Cerebellum (tissue), 4 donors: ENCODE measurements at places on chromosomes 12 and 14.
A peak's percentile ranks its signal among the peaks of the same experiment; 100 is the strongest.

DNA sequence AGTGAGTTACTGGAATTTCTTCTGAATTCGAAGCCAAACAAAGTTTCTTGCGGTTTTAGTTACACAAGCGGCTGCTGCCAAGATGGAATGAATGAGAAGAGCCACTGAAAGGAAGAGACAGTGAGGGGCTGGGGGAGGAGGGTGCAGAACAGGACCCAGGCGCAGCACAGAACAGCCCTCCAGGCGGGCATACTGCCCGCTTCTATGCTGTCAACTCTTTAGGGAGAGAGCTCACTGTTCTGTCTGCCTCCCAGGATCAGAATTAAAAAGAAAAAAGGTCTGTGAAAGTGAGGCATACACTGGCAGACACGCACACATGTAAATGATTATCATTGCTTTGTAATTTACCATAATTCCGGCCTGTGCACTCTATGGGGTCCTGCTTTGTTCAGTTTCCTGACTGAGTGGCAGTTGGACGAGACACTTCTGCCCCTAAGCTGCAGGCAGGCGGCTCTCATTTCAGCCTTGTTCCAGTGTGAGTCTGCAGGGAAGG is 231.6 kb downstream of the CACNA1C start:
- DNase-seq = no peak

DNA sequence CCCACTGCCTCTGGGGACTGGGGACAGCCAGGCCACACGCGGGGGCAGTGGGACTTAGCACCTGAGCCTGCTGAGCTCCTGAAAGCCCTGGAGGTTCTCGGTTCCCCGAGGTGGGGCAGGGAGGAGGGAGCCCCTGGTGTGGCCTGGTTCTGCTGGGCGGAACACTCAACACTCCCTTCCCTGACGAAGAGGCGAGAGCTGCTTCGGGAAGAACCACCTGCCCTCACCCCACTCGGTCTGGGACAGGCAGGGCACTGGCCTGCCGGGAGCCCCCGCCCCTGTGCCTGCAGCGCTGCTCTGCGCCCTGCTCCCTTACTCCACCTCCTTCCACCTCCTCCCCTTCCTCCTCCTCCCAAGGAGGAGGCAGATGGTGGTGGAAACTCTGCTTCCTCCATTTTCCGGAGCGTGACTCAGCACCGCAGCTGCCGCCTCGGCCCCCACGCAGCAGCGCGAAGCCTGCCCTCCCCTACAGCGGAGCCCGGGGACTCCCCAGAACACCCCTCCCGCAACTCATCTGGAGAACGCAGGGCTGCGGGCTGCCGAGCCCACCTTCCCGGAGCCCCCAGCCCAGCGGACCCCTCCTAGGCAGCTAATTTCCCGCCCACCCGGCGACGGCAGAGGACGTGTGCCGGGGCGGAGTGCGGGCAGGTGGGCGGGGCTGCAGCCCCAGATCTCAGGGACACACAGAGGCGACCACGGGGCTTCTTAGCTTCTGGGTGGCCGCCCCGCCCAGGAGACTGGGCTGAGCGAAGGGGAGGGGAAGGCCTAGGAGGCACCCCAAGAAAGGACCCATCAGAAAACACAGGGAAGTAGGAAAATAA is 11.7 kb upstream of the INF2 start:
- no peak for DNase-seq

DNA sequence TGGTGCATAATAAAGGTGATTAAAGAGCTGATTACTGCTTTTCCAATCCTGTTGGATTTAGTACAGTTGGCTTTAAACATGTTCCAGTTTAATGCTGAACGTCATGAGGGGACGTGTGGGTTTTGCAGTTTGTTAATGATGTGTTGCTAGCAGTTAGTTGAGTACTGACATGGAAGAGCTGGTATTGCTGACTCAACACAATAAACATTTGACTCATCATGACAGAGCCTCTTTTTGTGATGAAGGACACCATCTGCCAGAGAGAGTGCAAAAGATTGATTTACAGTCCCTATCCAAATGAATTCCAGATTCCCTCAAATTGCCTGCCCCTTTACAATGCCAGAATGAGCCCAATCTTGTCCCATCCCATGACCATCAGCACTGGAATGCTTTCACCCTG is 346.2 kb upstream of the PRICKLE1 start:
- no peak for DNase-seq

DNA sequence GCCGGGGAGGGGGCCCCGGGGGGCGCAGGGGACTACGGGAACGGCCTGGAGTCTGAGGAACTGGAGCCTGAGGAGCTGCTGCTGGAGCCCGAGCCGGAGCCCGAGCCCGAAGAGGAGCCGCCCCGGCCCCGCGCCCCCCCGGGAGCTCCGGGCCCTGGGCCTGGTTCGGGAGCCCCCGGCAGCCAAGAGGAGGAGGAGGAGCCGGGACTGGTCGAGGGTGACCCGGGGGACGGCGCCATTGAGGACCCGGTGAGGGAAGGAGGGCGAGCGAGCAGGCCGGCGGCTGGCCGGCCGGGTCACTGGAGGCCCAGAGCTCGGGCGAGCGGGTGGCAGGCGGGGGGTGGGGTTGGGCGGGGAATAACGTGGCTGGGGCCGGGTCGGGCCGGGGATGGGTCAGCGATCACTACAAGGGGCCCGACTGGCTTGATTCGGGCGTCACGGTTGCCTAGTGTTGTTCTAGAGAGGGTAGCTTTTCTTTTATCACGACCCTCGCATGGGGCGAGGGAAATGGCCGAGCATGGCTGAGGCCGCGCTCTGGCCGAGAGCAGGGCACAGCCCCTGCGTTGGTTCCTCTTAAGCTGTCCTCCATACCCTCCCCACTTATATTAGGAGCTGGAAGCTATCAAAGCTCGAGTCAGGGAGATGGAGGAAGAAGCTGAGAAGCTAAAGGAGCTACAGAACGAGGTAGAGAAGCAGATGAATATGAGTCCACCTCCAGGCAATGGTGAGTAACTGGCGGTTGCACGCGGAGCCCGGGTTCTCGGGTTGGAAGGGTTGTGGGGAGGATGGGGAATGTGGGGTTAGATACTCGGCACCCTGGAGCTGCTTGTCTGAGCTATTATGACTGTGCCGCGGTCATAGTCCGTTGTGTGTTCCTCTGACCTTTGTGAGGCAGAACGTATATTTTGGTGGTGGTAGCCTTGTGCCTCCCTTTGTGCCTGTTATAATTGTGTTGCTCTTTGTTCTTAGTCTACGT is 603 bp downstream of the PABPN1 start:
- peak; percentile 46 for DNase-seq

DNA sequence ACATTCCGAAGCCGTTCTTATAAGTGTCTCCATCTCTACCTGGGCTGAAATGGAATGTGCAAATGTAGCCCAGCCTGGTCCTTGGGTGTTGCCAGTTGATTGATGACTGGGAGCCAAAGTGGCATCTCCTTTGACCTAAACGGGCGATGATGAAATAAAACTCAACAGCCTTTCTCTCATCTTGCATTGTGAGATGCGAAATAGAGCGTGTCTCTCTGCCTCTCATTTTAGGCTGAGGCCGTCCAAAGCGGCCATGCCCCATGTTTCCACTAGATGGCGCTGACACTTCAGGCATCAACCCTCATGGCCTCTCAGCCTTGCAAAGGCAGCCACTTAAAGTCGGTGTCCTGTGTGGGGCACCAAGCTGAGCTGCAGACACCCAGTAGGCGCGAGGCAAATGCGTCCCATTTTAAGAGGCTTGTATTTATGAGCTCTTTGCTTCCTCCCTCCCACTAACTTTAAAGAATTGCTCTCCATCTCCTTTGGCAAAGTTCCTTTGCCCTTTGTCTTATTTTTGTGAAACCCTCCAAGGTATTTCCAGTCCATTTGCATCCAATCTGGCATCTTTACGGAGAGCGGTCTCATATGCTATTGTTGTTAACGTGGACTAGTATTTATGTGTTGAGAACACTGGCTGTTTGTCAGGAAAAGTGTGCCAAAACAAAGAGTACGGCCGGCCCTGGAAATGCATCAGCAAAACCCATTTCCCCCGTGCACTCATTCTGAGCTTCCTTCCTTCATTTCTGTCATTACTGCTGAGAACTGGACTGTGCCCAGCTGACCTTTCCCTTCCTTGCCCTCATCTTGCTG is 25.0 kb downstream of the GPRC5A start:
- peak; percentile 77 for DNase-seq

DNA sequence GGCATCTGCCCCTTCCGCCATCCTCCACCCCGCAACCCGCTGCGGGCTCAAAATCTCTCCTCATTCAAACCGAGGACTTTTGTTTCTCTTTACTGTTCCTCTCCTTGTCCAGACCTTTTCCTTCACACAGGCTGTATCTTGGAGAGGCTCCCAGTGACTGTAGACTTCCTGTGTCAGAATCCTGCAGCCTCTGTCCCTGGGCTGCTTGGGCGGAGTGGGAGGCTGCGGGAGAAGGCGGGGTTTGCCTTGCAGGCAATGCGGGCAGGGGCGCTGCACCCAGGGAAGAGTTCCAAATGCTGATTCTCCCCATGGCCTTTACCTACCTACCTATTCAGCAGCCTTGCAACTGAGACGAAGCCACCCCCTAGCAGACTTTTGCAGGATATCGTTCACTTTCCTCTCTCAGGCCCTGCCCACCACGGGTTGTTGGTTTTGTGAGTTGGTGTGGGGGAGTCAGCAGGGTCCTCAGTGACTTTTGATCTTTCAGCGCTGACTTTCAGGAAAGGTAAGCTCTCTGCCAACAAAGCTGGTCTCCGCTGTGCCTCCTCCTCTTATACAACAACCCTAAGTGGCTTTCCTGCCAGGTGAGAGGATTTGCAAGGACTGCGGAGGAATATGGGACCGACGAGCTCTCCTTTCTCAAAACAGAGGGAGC is 79.0 kb upstream of the KCNA1 start:
- no peak for DNase-seq

DNA sequence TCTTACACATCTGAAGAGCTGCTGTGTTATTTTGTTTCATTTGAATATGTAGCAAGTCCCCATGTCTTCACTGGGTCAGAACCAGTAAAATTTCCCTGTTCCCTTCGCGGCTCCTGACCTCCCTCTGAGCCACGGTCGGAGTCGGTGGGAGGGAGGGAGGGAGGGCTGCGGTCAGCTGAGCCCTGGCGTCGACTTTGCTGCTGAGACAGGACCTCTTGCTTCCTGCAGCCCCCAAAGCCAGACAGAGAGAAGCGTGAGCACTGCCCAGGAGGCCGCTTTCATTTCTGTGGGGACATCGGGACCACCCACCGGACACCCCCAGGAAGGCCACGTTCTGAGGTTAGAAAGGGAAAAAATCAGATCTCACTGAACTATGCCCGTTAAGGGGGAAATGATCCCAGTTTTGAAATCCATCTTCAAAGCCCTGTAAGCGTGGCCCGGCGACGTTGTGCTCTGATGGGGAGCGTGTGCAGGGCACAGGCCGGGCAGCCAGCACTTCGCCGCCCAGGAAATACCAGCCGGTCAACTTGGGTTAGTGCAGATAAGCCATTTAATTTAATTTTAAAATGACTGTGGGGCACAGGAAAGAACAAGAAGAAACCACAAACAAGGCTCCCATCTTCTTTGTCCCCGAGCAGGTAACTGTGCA is 42.1 kb downstream of the NOC4L start:
- DNase-seq = no peak

- DNase-seq = no peak
These were observed 19.2 kb downstream of the NR2C1 start for GRCh38 chr12:95054206-95054605.

DNA sequence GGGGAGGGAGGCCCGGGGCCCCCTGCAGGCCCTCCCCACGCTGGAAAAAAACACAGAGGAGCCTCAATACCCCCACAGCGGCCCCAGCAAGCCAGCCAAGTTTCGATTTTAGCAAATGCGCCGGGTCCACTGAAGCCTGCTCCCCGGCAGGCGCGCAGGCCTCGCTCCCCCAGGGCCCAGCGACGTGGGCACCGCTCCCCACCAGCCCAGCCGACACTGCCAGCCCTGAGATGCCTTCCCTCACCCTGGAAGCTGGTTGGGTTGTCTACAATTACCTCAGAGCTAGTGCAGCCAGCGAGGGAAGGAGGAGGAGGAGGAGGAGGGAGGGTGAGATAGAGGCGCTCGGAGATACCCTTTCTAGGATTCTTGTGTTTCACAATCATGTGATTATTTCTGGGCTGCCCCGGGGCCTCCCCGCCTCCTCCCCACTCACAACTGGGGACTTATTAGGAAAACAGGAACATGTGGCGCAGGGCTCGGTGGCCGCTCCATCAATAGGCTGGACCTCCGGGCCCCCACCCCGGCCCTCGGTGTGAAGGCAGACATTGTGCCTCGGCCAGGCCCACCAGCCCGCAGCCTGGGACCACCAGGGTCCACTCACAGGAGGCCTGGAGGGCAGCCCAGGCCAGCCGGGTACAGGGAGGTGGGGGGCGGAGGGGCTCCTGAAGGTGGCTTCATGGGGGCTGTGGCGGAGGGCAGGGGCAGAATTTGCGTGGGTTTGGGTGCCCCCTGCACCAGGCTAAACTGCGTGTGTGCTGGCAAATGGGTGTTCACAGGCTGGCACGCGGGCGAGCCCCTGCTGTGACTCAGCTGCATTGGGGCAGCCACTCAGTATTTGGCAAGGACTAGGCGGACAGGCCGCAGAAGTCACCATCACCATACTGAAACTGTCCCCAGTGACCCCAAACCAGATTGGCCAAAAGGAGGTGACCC is 109.9 kb downstream of the NCOR2 start:
- DNase-seq = peak; percentile 56

GRCh38 chr12:95487024-95487423 is 13.1 kb downstream of the METAP2 start:
- no peak for DNase-seq

- DNase-seq = peak; percentile 30
These were observed 738.4 kb upstream of the TMEM132C start for GRCh38 chr12:127528551-127528950.

DNA sequence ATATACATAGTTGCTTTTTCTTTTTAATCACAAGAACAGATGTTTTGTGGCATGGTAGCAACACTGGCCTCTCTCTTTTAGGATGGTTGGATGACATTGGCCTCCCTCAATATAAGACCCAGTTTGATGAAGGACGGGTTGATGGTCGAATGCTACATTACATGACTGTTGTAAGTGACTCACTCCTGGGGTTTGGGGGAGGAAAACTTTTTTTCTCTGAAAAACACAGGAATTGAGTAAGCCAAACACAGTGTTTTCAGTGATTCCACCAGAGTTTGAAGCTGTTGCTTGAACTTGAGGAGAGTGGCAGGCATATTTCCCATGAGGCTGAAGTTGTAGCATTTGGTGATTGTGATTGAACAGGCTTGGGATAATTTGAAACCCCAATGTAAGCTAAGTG is 13.7 kb upstream of the REP15 start:
- no peak for DNase-seq

DNA sequence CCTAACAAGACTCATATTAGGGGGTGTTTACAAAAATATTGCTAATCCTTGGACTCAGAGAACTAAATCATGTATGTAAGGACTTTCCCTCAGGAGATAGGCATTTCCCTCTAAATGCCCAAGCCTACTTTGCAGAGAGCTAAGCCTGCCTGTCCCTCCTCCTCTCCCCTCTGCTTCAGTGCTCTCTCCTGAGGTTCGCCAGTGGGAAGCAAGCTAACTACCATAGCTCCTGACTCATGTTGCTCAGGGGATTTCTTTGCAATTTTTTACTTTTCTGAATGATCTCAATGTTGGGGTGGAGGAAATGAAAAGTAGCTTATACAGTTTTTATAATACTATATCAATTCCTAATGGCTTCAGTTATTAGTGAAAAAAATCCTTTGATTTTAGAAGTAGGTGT is 29.6 kb downstream of the IFT43 start:
- DNase-seq = no peak

GRCh38 chr14:85607651-85608081 is 77.7 kb downstream of the FLRT2 start:
- DNase-seq = no peak
